ENCODE measurements at places on chromosomes 12 and 14.
A peak's percentile ranks its signal among the peaks of the same experiment; 100 is the strongest.

GRCh38 chr14:35958499-35958898, 132.4 kb downstream of the BRMS1L start:
- DNase-seq, result no peak

DNA sequence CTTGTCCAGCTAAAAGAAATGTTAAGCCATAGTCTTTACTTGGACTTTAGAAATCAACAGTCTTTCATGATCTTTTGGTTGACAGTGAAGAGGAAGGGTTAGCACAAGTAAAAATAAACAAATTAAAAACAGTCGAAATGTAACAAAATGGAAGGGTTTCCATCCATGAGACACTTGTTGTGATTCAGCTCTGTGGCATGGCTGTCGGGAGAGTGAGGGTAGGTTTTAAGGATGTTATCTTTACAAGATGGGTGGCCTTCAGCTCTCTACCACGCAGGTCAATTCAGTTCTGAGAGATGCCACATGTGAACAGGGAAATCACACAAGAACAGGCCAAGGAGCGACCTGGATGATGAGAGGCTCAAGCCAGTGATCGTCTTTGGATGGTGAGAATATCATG, 180.2 kb downstream of the PPM1H start:
- no peak for DNase-seq

- DNase-seq, result peak; percentile 34
These were observed 6.6 kb downstream of the CACNA2D4 start for GRCh38 chr12:1911598-1912575.

GRCh38 chr12:119692410-119692809, 24.5 kb downstream of the PRKAB1 start:
- DNase-seq, result no peak

- DNase-seq, result no peak
These were observed 60.4 kb upstream of the ARID2 start for GRCh38 chr12:45669093-45669492.

DNA sequence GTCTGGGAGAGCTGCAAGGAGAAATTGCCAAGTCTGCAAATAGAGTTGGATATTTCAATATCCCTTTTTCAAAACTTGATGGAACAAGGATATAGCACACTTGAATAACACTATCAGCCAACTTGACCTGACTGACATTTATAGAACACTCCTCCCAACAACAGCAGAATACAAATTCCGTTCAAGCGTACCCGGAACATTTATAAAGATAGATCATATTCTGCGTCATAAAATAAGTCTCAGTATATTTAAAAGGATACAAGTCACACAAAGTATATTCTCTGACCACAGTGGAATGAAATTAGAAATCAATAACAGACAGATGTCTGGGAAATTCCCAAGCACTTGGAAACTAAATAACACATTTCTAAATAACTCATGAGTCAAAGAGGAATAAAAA, 29.0 kb upstream of the MEG3 start:
- DNase-seq, result no peak

DNA sequence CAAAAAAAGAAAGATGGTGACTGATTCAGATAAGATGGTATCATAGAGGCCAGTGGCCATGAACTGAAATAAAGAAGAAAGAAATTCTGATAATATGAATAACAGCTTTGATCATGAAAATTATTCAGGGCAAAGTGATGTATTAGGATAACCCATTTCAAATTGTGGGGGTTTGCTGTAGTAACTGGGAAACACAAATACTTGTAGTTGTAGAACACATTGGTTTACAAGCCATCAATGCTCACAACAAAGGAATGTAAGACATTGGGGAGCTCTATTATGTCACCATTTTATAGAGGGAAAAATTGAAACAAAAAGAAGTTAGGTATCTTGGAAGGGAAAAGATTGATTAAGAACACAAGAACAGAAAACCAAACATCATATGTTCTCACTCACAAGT, 140.4 kb upstream of the FRMD6 start:
- DNase-seq, result no peak

GRCh38 chr12:60421741-60422140, 825.9 kb downstream of the SLC16A7 start:
- DNase-seq, result no peak

DNA sequence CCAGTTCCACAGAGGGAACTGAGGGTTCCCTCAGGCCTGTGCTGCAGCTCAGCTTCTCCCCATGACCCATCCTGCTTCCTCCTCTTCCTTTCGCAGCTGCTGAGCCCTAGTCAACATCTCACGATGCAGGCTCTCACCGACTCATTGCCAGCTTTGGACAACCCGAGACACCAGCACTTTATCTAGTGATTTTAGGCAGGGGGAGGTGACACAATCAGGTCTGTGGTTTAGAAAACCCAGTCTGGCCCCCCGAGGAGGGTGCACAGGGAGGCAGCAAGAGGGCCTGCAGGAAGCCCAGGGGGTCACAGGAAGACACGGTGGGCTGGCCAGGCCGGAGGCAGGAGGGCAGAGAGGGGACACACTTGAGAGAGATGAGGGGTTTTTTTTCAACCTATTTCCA, 35.4 kb downstream of the DIO3 start:
- no peak for DNase-seq

DNA sequence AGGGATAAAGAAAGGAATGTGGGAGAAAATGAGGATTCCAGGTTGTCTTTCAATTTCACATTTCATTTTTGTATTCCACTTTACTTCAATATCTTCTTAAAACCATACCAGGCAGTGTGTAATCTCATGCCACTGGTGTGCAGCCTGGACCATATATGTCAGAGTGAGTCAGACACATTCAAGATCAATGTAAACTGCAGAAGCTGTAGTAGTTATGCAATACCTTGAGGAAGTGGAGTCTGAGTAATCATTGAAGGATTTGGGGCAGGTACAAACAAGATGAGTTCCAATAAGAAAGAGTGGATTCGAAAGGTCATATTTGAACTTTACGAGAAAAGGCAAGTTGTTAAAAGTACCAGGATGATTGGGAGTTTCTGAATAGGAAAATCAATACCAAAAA, 14.1 kb downstream of the PLCZ1 start:
- DNase-seq, result no peak

GRCh38 chr14:44283836-44284235, 223.2 kb downstream of the FSCB start:
- no peak for DNase-seq

DNA sequence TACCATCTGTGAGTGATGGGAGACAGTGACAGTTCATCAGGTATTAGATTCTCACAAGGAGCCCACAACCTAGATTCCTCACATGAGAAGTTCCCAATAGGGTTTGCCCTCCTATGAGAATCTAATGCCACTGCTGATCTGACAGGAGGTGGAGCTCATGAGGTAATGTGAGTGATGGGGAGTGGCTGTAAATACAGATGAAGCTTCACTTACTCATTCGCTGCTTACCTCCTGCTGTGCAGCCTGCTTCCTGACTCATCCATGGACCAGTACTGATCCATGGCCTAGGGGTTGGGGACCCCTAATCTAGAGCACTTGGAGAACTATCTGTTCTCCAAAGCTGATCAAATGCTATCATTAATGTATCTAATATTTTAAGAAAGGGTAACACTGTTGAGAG, 17.7 kb downstream of the CLEC2D start:
- peak; percentile 66 for DNase-seq

- no peak for DNase-seq
These were observed 286.7 kb upstream of the CRY1 start for GRCh38 chr12:107379852-107380567.

- no peak for DNase-seq
These were observed 78.3 kb downstream of the PIK3C2G start for GRCh38 chr12:18339633-18340032.

GRCh38 chr12:125161712-125162022, 96.4 kb downstream of the AACS start:
- no peak for DNase-seq

- no peak for DNase-seq
These were observed 196.5 kb upstream of the FRMD6 start for GRCh38 chr14:51455041-51455835.

- DNase-seq, result no peak
These were observed 49.3 kb upstream of the TSPAN11 start for GRCh38 chr12:30877105-30877875.

DNA sequence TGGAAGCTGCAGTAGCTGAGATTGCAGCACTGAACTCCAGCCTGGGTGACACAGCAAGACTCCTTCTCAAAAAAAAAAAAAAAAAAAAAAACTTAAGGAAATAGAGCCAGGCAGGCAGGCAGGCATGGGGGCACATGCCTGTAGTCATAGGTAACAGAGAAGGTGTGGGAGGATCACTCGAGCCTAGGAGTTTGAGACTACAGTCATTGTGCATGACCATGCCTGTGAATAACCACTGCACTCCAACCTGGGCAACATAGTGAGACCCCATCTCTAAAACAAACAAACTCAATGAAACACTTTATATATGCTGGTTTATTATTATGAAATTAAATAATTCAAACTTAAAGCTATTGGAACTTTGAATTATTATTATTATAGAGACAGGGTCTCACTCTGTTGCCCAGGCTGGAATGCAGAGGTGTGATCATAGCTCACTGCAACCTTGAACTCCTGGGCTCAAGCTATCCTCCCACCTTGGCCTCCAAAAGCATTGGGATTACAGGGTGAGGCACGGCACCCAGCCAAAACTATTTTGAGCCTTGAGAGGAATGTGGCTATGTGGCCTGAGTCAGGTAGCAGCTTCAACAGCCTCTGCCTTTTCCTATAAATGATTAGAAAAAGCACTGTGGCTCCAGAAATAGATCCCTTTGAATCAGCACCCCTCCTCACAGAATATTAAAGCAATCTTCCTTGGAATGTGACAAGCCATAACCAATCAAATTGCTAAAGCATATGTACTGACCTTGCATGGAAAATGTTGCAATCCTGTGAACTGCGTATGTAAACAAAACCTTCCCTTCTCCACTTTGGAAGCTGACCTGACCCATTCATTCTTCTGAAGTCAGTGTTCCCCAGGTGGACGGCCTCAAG, 34.7 kb upstream of the YY1 start:
- DNase-seq, result no peak
